ENCODE measurements at places on chromosomes 5 and 9. TPM values are rescaled to one million over a fixed set of nuclear protein-coding genes. Genes with fewer than 3 reads are reported as not detected.

FGF18 gene
- not detected for total RNA-seq

SPINK4 gene
- not detected for total RNA-seq

TGFBI gene
- 227 TPM for total RNA-seq

RNF20 gene
- 59.9 TPM for total RNA-seq

SPINK1 gene
- total RNA-seq: not detected

FOXD4L4 gene
- total RNA-seq: 0.09 TPM

STC2 gene
- total RNA-seq: 48.3 TPM

ADRA1B gene
- not detected for total RNA-seq

RAD17 gene
- total RNA-seq: 26.1 TPM

OR13C8 gene
- not detected for total RNA-seq

PHF24 gene
- total RNA-seq: 0.16 TPM

ZNF462 gene
- total RNA-seq: 9.1 TPM

ANXA2R gene
- 3.4 TPM for total RNA-seq

RMND5B gene
- total RNA-seq: 25.8 TPM

TMEM215 gene
- total RNA-seq: not detected

Measured in fibroblast of the aortic adventitia (primary cell).